ENCODE measurements at places on chromosomes 1 and 21. TPM values are rescaled to one million over a fixed set of nuclear protein-coding genes. Genes with fewer than 3 reads are reported as not detected.

CD84 gene
- 0.02 TPM for total RNA-seq

REN gene
- total RNA-seq = 0.47 TPM

LYPD8 gene
- not detected for total RNA-seq

AKNAD1 gene
- 0.15 TPM for total RNA-seq

TMPRSS3 gene
- total RNA-seq = not detected

CBS gene
- 1.4 TPM for total RNA-seq

LRRC71 gene
- not detected for total RNA-seq

PGBD5 gene
- total RNA-seq = 0.27 TPM

SMPDL3B gene
- total RNA-seq = 16.4 TPM

TIPRL gene
- 36.4 TPM for total RNA-seq

RPS27 gene
- 1,905 TPM for total RNA-seq

S100A9 gene
- total RNA-seq = 0.59 TPM

EPS8L3 gene
- 0.96 TPM for total RNA-seq

PERM1 gene
- total RNA-seq = 0.39 TPM

ZBTB37 gene
- 9.5 TPM for total RNA-seq

U2AF1 gene
- 26.1 TPM for total RNA-seq

ZNF670 gene
- 6.9 TPM for total RNA-seq

BEND5 gene
- not detected for total RNA-seq

KRTAP19-1 gene
- not detected for total RNA-seq

GUCA2B gene
- not detected for total RNA-seq

TMIGD3 gene
- total RNA-seq = not detected

UQCRHL gene
- total RNA-seq = 2.5 TPM

PACC1 gene
- 17.6 TPM for total RNA-seq

SELL gene
- total RNA-seq = 4.1 TPM

GJB3 gene
- total RNA-seq = 46.7 TPM

C1orf216 gene
- 13.9 TPM for total RNA-seq

ATP5IF1 gene
- 169 TPM for total RNA-seq

RNU1-3 gene
- 1,685 TPM for total RNA-seq

KRTAP13-2 gene
- not detected for total RNA-seq

NLRP3 gene
- total RNA-seq = not detected

ARHGEF10L gene
- 14.7 TPM for total RNA-seq

FCMR gene
- total RNA-seq = 0.61 TPM

ALPL gene
- 0.61 TPM for total RNA-seq

HLX gene
- total RNA-seq = 1.8 TPM

TSPEAR gene
- total RNA-seq = not detected

PAPPA2 gene
- not detected for total RNA-seq

FCRLB gene
- 1.0 TPM for total RNA-seq

CASQ2 gene
- not detected for total RNA-seq

ACTL8 gene
- total RNA-seq = 0.69 TPM

RHD gene
- not detected for total RNA-seq

S100A16 gene
- total RNA-seq = 196 TPM

C1orf21 gene
- 8.9 TPM for total RNA-seq

ZNF593OS gene
- not detected for total RNA-seq

NDUFS2 gene
- 82.7 TPM for total RNA-seq

GPX7 gene
- total RNA-seq = not detected

OR2L2 gene
- total RNA-seq = not detected

FUCA1 gene
- 20.7 TPM for total RNA-seq

LEFTY2 gene
- total RNA-seq = not detected

VHLL gene
- not detected for total RNA-seq

TCEA3 gene
- total RNA-seq = 3.7 TPM

FAM151A gene
- total RNA-seq = not detected

AUNIP gene
- total RNA-seq = 12.1 TPM

NECTIN4 gene
- 3.3 TPM for total RNA-seq

Measured in HCT116 (cell line).